Central memory CD4-positive, alpha-beta T cell (primary cell): ENCODE measurements at places on chromosomes 12 and 14.

DNA sequence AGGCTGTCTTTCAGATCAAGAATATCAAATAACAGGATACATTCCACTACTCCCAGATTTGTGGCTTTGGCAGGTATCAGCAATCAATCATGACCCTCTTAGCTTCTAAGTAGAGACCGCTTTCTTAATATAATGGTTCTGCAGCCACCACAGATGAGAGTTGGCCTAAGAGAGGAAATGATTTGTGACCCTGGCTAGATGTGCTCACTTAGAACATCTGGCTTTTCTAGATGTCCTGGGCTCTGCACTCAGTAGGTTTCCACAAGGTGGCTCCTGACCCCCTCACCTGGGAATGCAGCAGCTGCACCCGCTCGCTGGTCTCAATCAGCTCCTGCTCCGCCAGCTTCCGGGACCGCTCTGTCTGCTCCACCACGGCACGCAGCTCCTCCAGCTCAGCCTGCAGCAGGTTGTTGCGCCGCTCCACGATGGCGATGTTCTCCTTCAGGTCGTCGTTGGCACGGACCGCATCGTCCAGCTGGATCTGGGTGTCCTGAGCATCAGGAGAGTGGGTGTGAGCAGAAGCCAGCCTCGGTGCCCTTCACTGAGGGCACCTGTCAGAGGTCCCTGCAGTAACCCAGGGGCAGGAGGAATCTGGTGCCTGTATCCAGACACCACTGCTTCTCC, 8.9 kb downstream of the CMTM5 start:
- no peak for DNase-seq

- DNase-seq: no peak
Observed at GRCh38 chr14:92866901-92867865, 55.8 kb upstream of the CHGA start.

GRCh38 chr12:81143057-81143456, 65.2 kb downstream of the ACSS3 start:
- DNase-seq: no peak

DNA sequence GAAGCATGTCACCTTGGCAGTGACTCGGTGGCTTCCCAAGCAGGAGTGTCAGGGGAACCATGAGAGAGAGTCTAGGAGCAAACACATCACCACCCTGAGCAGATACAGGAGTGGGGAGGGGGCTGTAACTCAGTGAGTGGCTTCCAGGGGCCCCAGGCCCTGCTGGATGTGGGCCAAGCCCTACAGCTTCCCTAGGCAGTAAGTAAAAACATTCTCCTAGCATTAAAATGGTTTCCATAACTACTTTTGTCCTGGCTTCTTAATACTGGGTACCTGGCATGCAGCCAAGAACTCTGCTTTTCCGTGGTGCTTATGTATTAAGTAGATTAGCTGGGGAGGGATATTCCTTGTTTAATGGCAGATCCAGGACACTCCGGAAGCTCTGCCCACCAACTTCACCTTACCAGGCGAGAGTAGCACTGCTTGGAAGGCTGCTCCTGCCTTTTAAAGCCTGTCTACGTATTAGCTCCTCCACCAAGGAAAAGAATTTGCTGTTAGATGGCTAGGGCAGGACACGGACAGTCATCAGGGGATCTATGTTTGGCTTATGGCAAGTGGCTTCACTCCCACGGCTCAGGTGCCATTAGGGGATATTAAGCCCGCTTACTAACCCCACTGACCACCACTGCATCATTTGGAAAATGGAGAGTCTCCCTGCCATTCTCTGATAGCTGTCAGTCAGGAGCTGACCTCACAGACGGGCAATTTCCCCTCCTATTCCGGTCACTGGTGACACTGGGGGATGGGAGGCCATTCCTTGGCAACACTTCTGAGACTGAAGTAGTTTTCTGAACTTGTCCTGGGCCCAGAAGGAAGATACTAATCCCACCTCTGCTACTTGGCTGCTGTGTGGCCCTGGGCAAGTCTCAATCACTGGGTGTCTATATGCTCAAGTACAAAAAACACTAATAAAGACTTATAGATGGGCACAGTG, 22.8 kb downstream of the OTUB2 start:
- DNase-seq: no peak

DNA sequence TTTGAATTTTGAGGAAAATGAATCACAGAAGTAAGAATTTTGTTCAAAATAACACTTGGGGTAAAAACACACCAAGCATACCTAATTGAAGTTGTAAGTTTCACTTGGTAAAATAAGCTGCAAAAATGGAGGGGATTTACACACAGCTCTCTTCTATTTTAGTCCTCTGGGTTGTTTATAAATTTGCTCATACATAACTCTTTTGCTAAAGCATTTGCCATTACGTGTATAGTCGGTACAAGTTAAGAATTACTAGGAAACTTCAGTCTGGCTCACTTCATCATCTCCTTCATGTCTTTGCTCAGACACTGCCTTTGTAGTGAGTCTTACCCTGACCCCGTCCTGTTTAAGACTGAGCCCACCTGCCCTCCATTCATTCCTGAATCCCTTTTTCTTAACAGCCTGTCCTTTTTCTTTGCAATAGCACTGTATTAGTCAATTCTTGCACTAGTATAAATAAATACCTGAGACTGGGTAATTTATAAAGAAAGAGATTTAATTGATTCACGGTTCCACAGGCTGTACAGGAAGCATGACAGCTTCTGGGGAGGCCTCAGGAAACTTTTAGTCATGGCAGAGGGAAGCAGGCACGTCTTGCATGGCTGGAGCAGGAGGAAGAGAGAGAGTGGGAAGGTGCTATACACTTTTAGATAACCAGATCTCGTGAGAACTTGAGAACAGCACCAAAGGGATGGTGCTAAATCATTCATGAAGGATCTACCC, 451.1 kb downstream of the PCNX1 start:
- no peak for DNase-seq

DNA sequence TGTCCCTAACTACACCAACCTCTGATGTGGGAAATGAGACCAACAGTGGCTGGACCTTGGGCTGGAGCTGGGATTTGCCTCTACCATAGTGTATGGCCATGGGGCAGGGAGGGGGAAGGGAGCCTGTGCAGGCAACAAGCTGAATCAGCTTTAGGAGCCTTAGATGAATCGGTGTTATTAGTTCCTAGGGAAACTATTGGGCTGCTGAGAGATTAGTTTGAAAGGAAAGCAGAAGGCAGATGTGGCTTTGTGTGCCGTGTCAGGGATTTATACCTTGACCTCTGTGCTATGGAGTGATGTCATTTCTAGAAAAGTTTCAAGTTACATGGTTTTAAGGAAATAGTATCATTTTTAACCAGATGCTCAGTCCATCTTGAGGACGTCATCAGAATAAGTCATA, 19.5 kb upstream of the GAS2L3 start:
- no peak for DNase-seq

GRCh38 chr14:64828071-64828470, 51.6 kb downstream of the SPTB start:
- no peak for DNase-seq

GRCh38 chr12:23949348-23950209, at the start of gene SOX5:
Gene SOX5 (minus strand): TSS chr12:23949670. CDS start chr12:23949601, 69 bp downstream.
- DNase-seq: no peak

DNA sequence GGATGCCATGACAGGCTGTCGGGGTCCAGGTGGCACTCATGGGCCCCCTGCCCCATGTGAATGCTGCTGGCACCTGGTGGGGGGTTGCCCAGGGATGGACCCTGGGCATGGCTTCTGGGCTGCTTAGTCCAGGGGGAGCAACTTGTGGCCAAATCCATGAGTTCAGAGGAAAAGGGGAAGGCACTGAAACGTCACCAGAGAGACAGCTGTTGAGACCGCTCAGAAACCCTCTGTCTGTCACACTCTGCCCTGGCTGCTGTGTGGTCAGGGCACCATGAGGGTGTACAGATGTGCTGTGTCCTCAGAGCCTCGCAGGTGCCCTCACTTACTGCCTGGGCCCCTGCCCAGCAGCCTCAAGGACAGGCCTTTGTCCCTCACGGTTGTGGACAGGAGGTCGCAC, 9.4 kb downstream of the CLBA1 start:
- DNase-seq: no peak

- DNase-seq: no peak
Observed at GRCh38 chr12:5565933-5566599, 134.2 kb downstream of the NTF3 start.

DNA sequence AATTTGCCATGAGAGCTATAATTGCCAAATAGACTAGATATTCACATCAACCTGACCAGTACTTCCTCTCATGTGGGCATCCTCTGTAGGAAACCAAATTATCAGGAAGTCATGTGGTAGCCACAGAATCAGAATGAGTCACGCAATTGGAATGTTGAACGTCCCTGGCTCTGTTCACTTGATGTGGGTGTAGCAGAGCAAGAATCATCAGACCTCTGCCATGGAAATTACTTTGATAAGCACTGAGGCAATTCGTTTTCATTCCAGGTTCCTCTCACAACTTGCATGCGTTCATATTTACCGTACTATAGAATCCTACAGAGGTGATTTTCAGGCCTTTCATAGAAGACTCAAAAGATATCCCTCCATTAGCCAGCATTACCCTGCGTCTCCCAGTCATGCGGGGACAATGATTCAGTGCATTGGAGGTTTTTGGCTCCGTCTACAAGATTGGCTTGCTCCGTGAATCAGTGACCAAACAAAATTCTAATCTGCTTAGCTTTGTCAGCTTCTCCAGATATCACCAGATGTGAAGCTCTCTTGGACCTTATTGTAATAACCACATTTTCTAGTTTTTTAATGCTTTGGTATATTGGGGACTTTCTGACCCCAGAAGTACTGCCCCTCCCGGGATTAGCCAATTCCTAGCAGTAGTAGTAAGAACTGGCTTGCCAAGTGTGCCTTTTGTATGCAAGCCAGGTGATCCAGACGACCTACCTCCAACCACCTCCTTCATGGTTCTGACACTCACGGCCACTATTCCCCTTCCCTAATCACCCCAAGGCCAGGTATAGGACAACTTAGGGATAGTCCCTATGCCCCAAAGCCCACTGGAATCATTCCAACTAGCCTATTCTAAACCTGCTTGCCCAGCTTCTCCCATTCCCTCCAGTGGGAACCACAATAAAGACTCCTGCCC, 133.4 kb downstream of the KICS2 start:
- DNase-seq: no peak

- DNase-seq: no peak
Observed at GRCh38 chr14:42222924-42223471, 616.3 kb downstream of the LRFN5 start.

DNA sequence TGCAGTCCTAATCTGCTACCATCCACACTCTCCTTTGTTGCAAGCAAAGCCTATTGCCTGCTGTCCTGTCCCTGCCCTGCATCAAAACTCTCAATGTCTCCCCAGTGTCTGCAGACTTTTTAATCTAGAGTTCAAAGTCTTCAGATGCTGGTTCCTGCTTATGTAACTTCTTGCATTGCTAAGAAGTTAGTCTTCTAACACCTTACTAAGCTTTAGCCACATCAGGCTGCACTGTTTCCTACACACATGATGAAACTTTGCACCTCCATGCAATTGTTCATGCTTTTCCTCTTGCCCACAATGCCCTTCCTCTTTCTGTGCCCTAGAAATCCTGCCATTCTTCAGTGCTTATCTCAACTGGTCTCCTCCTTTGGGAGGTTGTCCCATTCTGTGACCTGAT, 16.2 kb upstream of the DICER1 start:
- no peak for DNase-seq

GRCh38 chr14:53458368-53458814, 305.3 kb upstream of the DDHD1 start:
- DNase-seq: no peak

DNA sequence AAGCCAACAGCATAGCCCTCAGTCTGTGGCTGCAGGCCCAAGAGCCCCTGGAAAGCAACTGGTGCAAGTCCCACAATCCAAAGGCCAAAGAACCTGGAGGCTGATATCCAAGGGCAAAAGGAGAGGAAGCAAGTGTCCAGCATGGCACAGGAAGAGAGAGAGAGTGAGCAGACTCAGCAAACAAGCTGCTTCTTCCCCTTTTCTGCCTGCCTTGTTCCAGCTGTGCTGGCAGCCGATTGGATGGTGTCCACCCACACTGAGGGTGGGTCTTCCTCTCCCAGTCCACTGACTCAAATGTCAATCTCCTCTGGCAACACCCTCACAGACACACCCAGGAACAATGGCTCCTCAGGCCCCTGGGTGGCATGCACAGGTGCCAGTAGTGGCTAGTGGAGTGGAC, 33.5 kb downstream of the SMCO2 start:
- no peak for DNase-seq

DNA sequence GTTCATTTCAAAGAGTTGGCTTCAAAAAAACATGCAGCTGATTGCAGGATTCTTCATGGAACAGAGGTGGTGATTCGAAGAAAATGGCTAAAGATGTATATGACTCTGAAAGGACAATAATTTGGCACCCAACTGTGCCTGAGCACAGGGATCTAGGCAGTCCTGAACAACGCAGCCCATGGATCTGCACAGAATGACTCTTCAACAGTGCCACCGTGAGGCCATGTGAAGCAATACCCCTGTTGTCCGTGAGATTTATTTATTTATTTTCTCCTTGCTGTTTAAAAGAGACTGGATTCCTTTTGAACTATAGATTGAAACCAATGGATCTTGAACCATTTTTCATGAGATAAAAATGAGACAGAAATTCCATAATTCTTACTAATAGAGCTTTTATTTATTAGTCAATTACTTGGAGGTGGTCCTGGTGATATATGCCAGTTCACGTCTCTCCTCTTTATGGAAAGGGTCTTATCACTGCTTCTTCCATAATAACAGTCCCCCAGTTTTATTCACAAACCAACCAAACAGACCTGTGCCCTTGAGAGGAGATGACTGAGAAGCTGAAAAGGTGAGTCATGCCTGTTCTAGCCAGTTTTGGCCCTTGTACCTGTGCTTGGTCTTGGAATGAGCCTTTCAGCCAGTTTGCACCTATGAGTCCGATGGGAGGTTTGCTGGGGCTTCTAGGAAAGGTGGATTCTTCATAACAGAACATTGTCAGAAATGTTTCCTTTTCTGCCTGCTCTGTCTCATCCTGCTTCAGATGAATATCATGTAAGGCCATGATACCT, 1598.3 kb downstream of the AACS start:
- DNase-seq: no peak

- no peak for DNase-seq
Observed at GRCh38 chr12:12540261-12541013, 22.2 kb downstream of the DUSP16 start.

DNA sequence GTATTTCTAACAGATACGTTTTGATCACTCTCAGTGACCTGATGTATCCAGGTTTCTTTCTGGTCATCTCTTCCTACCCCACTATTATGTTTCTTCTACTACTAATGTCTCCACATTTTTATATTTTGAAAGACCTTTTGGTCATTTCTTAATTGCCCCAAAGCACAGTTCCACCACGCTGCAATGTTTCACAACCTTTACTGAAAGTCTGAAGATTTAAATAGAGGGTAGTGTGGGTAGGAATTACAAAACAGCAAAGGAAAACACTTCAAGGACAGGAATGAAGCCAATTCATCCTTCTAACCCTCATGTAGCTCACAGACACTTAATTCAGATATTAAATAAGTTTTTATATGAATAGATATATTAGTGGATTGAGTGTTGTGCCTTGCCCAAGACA, 36.1 kb upstream of the SLC16A7 start:
- DNase-seq: no peak
